ENCODE measurements at places on chromosomes 12 and 14.

DNA sequence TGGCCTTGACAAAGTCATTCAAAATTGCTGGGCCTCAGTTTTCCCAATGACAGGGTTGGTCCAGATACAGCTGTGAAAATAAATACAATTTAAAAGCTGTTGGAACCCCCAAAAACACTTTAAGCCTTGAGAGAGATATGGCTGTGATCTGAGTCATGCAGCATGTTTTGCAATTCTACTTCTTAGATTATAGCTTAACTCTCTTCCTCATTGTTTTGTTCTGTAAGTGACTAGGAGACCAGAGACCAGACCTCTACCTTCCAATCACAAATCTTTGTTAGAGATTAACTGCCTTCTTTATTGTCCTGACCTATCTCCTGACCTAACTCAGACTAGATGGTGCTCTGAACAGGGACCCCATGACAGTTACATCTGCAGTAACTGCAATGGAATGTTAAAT, 198.1 kb downstream of the STXBP6 start:
- no peak for DNase-seq

DNA sequence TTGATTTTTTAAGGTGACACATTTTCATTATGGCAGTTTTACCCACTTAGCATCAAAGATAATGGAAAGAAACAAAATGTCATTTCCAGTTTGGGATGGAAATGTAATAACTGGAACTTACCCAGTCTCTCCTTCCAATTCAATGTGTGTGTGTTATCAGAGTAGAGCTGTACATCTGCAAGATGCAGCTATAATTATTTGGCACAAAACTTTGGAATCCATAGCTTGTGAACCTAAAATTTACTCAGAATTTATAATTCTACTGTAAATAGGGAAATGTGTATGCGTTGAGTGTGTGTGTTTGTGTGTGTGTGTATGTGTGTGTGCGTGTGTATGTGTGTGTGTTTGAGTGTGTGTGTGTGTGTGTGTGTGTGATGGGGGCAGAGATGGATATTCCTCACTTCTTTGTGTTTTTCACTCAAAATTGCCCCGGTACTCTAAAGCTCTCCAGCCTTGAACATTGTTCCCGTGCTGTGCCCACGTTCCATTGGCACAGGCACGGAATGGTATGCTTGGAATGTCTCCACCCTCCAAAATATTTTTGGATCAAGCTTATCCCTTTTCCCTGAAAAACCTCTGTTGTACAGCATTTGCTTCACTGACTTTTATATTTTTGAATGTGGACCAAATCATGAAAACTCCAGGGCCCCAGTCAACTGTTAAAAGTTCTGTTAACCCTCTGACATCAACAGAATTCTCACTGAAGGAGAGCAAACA, 150.2 kb upstream of the BMP4 start:
- DNase-seq = no peak

DNA sequence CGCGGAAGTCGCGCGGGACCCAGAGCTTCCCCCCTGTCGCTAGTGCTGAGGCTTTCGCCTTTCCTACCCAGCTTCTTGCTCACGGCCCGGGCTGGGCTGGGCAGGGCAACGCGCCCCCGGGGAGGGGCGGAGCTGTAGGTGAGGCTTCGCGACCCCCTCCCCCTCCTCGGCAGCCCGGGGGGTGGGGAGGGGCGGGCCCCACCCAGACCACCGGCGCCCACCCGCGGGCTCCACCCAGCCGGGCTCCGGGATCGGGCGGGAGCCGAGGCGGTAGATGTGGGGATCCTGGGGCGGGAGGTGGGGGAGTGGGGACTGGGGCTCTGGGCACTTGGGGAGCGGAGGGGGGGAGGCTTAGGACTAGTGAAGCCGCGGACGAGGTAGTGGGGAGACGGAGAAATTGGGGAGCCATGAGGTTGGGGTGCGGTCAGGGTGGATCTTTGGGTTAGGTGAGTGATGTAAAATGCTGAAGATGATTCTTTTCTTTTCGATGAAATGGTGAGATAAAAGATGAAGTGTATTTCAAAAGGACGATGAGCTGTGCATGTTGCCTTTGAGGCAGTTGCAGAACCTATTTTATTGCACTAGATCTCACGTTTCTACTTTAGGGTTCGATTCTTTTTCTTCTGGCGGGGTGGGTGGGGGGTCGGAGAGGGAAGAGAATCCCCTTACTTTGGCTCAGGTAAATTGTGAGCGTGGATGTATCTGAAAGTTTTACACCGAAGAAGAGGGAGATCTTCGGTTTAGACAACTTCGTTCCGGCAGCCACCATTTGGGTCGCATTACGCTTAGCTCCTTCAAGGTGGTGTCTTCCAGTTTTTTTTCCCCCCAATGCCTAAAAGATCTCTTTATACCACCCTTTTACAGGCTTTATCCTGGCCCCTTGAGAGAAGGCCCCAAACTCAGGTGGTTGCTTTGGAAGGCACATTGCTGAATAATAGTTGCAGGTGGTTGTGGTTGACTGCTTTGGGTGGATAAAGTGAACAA, 619 bp downstream of the ERC1 start:
- no peak for DNase-seq

DNA sequence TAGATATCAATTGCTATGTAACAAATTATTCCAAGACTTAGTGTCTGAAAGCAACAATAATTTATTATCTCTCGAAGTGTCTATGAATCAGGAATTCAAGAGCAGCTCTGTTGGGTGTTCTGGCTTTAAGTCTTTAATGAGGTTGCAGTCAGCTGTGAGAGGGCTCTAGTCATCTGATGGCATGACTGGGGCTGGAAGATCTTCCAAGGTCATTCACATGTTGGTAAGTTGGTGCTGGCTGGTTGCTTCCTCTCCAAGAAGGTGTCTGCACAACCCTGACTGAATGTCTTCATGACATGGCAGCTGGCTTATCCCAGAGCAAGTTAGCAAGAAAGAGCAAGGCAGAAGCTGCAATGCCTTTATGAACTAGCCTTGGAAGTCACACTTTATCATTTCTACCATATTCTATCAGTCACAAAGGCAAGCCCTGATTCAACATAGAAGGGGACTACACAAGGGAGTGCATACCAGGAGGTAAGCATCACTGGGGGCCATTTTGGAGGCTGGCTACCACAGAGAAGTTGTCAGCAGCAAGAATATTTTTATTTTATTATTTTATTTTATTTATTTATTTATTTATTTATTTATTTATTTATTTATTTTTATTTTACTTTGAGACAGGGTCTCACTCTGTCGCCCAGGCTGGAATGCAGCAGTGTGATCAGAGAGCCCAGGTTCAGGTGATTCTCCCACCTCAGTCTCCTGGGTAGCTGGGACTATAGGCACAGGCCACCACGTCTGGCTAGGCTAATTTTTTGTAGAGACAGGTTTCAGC, 7.6 kb upstream of the SLC38A2 start:
- DNase-seq = no peak

GRCh38 chr12:109162551-109162950, 46.2 kb downstream of the ACACB start:
- DNase-seq = no peak

DNA sequence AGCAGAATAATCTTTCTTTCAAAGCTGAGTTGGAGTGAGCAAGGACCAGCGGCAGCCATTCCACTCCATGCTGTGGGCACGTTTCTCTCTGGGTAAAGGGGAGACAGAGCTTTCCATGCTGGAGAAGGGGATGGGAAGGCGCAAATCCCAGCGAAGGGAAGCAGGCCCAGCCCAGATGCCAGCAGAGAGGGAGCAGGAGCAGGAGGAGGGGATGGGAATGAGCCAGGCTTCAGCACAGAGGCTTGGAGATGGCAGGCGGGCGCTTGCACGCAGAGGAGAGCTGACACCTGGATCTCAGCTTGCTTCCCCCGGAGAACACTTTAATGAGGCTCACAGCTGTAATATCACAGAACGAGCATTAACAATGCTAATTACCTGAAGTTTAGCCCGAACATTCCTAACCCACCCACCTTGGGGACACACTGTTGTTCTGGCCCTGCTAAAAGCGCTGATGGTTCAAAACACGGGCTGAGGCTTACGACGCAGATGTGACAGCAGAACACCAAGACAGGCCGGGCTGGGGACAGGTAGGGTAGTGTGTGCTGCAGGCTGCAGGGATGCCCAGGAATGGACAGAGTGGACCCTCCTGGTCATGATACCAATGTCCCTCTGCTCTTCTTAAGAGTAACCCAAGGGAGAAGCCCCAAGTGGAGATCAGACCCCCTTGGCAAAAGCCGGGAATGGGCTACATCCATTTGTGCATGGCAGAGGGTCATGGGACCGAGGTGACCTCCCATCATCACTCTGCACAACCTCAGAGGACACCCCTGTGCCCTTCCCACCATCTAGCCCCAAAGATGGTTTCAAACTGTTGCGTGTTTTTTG, 288.6 kb downstream of the DPF3 start:
- no peak for DNase-seq

DNA sequence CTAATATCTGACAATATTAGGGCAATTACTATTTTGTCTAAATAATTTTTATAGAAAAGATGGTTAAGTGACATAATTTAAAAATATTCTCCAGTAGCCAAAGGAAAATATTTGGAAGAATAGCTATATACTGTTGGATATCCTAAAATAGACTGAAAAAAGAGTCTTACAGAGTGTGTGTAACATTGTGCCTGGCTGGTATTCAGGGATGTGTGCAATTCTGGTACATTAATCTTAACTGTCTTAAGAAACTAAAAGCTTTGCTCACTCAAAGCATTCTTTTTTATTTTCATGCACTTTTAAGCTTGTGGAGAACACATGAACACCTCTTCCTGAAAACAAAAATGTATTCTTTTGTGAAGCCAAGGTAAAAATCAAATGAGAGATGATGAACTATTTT, 10.1 kb upstream of the NR2C1 start:
- no peak for DNase-seq

DNA sequence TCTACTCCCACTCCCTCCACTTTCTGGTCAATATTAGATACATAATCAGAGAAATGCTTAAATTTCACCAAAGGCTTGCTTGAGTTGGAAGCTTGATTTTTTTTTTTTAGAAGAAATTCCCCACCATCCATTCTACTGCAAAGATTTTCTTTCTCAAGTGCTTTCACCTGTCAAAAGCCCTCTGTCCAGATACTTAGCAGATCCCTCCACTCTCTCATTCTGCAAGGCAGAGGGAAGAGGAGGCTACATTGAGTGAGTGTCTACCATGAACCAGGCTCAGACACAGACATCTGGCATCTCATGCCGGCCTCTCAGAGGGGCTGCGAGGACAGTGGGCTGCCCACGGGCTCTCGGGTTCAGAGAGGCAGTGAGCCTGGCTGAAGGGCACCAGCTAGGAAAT, 127.6 kb upstream of the GSC start:
- DNase-seq = no peak

- no peak for DNase-seq
Observed at GRCh38 chr14:100711493-100711892, 15.2 kb upstream of the DLK1 start.

- no peak for DNase-seq
Observed at GRCh38 chr12:90460681-90461080, 494.3 kb downstream of the CCER1 start.
